ENCODE measurements at places on chromosomes 13 and 19.

- no peak for DNase-seq
These were observed 406.3 kb downstream of the COG6 start for GRCh38 chr13:40061466-40062450.

GRCh38 chr19:5957170-5957569 lies 20.8 kb downstream of the RANBP3 start:
- no peak for DNase-seq

GRCh38 chr13:93535251-93535650 lies 308.6 kb downstream of the GPC6 start:
- DNase-seq: no peak

DNA sequence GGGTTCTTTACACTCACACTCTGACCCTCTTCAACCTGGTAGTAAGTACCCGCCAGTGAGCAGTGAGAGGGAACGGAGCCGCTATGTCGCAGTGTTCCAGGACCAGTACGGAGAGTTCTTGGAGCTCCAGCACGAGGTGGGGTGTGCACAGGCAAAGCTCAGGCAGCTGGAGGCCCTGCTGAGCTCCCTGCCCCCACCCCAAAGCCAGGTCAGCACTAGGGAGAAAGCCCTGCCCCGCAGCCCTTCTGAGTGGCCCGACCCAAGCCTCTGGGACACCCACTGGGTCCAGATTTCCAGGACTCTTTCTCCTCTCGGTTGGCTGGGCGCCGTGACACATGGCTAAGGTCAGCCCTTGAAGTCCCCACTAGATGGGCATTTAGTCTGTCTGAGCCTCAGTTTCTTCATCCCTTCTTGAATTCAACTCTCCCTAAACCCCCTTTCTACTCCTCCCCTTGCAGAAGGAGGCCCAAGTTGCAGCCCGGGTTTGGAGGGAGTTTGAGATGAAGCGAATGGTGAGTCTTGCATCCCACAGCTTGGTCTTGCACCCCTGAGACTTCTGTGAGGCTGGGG lies 1.9 kb downstream of the OCEL1 start:
- DNase-seq: no peak

DNA sequence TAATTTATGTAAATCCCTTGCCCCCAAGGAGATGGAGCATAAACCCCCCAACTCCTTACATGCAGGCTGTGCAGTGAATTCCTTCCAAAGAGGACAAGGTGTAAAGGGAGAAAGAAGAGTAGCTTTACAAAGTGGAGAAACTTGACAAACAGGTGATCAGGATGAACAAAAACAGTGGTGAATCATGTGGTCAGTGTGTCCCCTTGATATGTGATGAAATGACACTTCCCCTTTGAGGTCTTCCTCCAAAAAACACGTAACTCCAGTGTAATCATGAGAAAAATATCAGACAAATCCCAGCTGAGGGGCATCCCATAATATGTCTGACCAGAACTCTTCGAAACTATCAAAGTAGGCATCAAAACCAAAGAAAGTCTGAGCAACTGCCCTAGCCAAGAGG lies 29.5 kb upstream of the AKT2 start:
- DNase-seq: no peak

GRCh38 chr19:30428092-30428680 lies 56.0 kb downstream of the ZNF536 start:
- DNase-seq: no peak

GRCh38 chr13:102710261-102710679 lies 15.4 kb upstream of the METTL21C start:
- DNase-seq: no peak

DNA sequence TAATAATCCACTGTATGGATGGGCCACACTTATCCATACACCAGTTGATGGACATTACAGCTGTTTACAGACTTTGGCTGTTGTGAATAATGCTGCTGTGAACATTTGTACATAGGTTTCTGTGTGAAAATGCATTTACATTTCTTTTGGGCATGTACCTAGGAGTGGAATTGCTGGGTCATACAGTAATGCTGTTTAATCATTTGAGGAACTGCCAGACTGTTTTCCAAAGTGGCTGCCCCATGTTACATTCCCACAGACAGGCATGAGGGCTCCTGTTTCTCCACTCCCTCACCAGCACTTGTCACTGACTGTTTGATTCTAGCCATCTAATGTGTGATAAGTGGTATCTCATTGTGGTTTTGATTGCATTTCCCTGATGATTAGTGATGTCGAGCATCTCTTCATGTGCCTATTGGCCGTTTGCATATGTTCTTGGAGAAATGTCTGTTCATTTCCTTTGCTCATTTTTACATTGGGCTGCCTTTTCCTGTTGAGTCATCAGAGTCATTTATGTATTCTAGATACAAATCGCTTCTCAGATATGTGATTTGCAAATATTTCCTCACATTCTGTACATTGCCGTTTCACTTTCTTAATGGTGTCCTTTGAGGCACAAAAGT lies 12.8 kb downstream of the TMEM255B start:
- no peak for DNase-seq

DNA sequence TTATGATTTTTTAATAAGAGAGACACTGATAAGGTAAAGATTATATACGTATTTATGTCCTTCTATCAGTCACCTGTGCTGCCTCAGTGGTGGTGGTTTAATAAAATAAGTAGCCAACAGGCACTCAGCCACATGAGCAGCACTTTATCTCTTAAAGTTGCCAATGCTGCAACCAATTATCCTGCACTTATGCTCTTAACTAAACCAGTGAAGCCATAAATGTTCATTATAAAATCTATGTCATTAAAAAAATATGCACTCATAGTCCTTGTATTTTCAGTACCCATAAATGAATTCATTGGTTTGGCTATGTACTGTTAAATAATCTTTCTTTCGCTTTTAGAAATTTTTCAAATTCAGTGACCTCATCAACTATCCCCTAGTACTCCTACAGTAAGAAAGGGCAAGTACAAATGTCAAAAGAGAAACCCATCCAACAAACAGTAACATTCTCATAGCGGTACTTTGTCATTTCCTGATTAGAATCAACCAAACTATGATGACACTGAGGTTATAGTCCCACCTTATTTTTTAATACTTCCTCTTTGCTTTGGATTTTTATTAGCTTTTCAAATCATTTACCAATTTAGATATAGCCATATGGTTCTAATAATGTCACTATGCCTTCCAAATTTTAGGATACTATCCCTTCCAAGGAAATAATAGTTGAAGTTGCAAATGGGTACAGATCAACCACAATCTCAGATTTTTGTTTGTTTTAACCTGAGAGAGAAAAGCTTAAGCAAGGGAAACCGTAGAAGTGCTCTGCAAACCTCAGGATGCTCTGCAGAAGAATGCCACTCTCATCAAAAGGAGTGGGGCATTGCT lies 190.9 kb downstream of the KLF12 start:
- peak; percentile 67 for DNase-seq

GRCh38 chr13:77055158-77055557 lies 28.2 kb upstream of the FBXL3 start:
- DNase-seq: no peak

- DNase-seq: no peak
These were observed 39.6 kb upstream of the C1QTNF9 start for GRCh38 chr13:24269821-24270220.

DNA sequence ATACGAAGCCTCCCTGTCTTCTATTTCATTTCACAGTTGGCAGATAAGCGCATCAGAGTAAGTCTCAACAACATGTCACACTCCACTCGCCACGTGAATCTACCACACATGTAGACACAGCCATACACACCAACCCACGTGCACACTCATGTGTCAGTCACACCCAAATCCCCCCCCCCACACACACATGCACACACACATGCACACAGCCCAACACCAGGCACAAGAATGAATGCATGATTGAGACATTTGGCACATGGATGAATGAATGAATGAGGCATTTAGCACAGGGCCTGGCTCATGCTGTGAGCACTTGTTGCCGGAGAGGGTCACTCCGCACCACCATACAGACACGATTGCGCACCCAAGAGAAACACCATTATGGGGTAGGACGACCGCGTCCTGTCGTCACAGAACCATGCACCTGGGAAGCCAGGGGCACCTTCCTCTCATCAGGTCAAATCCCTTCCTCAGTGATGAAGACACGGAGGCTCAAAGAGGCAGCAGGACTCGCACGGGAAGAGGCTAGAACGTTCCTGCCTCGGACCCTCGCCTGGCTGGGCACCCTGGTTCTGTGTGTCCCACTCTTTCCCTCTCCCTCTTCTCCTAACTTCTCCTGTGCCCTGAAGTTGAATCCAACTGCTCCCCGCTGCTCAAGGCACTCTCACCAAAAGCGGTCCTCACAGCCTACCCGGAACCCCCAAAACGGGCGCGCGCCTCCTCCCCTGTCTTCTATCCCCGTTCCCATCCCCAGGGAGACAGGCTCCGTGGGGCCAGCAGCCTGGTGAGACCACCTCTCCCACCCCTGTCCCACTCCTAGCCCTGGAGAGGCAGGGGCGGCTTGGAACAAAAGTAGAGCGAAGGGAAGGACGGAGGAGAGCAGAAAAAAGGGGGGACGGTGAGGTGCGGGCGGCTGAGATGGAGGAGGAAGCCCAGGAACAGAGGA lies 1.3 kb downstream of the MEIS3 start:
- DNase-seq: no peak

- no peak for DNase-seq
These were observed 815.6 kb downstream of the UQCRFS1 start for GRCh38 chr19:28397306-28397705.

- no peak for DNase-seq
These were observed 48.0 kb upstream of the ITM2B start for GRCh38 chr13:48185018-48185417.

DNA sequence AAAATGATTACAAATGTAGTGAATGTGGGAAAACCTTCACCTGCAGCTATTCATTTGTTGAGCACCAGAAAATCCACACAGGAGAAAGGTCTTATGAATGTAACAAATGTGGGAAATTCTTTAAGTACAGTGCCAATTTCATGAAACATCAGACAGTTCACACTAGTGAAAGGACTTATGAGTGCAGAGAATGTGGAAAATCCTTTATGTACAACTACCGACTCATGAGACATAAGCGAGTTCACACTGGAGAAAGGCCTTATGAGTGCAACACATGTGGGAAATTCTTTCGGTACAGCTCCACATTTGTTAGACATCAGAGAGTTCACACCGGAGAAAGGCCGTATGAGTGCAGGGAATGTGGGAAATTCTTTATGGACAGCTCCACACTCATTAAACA lies 9.2 kb downstream of the ZNF548 start:
- no peak for DNase-seq

DNA sequence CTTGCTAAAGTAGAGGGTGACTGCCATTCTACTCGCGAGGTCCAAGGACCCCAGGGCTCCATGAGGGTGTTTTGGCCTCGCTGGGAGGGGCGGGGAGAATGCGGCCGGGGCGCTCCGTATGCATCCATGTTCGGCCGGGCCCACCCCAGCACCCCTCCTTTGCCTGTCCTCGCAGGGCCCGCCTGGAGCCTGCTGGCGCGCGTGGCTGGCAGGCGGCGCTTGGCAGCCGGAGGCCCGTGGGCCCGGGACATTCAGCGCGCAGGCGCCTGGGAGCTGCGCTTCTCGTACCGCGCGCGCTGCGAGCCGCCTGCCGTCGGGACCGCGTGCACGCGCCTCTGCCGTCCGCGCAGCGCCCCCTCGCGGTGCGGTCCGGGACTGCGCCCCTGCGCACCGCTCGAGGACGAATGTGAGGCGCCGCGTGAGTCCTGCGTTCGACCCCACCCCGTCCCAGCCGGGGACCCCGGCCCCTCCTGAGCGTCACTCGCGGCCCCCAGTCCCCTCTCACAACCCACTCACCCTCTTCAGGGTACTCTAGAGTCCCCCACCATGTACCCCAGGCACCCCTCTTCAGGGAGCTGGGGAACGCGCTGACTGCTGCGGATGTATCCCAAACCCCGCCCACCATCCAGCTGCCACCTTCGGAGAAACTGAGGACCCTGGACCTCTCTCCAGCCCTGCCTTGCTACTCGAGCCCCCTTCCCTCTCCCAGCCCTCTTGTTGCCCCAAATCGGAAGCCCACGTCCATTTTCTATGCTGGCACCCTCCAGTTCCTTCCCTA lies 4.1 kb downstream of the DLL3 start:
- peak; percentile 79 for DNase-seq

GRCh38 chr19:13696839-13697238 lies 67.5 kb upstream of the MRI1 start:
- DNase-seq: no peak

DNA sequence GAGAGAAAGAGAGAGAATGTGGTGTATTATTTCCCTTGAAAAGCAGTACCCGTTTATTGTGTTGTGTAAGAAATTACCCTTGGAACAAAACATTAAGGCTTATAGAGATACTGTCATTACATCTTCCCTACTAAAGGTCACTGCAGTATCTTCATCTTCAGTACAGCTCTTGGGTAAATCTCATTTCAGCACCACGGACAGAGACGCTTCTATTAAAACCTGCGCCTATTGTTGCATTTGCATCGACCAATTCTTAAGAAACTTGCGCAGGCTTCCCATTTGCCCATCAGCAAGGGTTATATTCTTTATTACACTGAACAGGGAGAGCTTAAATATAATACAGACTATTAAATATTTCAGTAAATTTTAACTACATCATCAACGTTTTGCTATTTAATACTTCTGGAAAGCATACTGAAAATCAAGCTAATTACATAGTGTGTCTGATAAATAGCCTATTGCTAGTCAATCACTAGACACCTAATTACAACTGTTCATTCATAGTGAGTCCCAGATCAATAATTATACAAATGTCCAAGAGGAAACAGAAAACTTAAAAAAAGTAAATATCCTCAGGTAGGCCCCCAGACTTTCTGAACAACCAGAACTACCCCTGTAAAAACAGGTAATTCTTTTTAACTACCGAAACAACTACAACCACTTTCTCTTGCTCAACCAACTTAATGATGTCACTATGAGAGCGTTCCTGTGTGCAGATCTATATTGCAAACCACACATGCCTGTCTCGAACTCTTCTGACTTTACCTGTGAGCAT lies 350.6 kb downstream of the LIG4 start:
- no peak for DNase-seq

DNA sequence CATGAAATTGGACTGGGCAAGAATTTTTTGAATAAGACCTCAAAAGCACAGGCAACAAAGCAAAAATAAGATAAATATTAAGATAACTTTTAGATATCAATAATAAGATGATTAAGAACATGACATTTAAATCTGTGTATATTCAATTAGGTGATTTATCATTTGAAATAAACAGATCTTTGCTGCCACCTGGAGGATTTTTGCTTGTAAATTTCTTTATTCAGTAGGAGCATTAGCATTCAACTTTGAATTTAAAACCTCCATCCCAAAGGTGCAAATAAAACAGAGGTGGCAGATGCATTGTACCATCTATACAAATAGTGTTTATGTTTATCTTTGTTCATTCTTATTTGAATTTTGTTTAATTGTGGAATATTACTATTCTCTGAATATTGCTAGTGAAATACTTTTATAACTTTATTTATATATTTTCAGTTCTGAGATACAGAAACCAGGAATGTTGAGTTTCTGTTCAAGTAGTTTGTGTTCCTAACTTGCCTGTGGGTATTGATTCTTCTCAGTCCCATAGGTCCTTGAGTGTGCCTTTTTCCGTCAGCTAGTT lies 20.9 kb downstream of the COG6 start:
- DNase-seq: peak; percentile 65

GRCh38 chr13:32850316-32851052 lies 165.7 kb upstream of the KL start:
- DNase-seq: no peak

Data from CD4-positive, alpha-beta T cell treated with Interleukin-21 for 1 hour (primary cell).